ENCODE measurements at places on chromosomes 7 and 10.

DNA sequence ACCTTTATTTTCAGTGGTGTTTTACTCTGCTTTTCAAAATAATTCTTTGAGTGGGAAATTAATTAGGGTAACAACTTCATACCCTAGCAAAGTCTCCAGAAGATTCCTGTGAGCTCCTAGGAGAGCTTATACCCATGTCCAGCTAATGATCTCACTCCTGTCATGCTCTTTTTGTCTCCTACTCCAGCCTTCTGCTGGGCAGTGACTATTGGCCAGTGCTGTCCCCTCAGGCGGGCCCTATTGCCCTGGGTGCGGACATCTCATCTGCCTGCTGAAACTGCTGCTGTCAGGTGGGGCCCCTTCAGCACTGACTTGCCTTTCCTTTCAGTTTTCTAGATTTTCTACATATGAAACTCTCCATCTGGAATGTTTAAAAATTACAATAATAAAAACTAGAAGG is 80.3 kb downstream of the EBLN1 start:
- no peak for DNase-seq

DNA sequence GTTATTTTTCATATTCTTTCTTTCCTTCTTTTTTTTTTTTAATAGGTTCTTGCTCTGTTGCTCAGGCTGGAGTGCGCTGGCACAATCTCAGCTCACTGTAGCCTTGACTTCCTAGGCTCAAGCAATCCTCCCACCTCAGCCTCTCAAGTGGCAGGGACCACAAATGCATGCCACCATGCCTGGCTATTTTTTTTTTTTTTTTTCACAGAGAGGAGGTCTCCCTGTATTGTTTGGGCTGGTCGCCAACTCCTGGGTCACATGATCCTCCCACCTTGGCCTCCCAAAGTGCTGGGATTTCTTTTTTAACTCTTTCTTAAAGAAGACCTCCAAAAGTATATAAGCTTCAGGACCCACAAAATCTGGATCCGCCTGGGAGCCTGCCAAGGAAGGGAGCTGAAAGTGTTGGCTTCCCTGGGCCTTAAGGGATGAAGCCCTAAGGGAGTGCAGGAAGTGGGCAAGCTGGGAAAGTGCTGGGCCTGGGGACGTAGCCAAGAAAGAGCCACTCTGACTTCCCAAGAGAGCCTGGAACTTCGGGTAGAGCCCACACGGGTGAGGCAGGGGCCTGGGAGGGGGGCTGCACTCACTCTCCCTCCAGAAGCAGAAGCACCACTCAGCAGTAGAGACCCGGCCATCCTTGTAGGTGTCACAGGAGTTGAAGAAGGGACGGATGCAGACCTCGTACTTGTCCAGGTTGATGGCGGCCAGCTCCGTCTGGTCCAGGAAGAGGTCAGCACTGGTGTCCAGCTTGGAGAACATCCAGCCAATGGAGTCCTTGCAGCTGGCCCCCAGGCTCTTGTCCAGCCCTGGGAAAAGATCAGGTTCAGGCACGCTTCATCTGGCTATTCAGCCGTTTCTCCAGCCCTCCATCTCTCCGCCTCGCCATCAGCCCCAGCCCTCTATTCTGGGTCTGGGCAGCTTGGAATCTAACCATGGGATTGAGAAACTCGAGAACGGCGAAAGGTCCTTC is 21.8 kb downstream of the SPOCK2 start:
- DNase-seq, result no peak

DNA sequence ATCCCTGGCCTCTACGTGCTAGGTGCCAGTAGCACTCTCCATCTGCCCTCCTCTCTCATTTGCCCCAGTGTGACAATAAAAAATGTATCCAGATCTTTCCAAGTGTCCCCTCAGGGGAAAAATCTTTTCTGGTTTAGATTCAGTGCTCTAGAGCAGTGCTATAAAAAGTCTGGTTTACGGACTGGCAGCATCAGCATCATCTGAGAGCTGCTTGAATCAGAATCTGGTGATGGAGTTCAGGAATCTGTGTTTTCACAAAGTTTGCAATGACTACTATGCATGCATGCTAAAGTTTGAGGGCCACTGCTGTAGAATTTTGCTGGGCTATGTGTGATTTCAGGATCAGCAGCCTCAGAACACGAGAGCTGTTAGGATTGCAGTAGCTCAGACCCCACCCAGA is 356.5 kb downstream of the PHF14 start:
- no peak for DNase-seq

- peak; percentile 82 for DNase-seq
Measured at GRCh38 chr7:105439174-105439893, 50.6 kb upstream of the SRPK2 start.

- DNase-seq, result no peak
Measured at GRCh38 chr7:25770235-25770634, 381.8 kb upstream of the NFE2L3 start.

GRCh38 chr7:128356546-128357216 is 4.8 kb downstream of the PRRT4 start:
- no peak for DNase-seq

- no peak for DNase-seq
Measured at GRCh38 chr7:66315192-66315591, 110.1 kb downstream of the TPST1 start.

DNA sequence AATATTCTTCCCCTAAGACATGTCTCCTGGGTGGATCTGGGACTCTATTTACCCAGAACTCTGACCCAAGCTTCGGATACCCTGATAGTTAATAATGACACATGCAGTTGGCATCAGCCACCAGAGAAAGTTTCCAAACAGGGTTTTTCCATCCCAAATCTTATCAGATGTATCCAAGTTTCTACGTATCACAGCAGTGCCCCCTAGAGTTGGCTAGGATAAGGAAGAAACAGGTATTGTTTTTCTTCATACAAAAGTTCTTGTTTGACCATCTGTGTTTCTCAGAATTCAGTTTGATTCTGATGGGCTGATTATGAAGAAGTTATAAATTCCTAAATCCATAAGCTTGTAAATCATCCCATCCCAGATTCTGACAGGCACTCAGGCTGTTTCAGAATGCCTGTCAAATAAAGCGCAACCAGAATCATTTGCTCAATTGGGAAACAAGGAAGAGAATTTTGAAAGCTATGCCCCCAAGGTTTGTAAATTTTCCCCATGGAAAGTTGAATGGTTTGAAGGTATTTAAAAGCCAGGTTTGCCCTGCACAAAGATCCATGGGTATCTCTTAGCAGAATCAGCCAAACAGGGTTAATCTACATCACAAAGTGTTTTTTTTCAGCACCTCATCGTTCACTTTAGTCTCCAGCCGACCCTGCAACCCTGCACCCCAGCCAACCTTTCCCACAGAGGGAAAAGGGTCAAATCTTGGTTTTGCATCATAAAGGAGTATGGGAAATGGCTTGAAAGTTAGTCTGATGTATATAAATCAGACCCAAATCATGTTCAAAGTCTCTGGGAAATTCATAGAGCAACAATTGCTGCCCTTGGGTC is 47.4 kb downstream of the NRAP start:
- DNase-seq, result no peak
